ENCODE measurements at places on chromosomes 6 and 20.

- DNase-seq, result no peak
These were observed 25.4 kb downstream of the ANKEF1 start for GRCh38 chr20:10060226-10060625.

DNA sequence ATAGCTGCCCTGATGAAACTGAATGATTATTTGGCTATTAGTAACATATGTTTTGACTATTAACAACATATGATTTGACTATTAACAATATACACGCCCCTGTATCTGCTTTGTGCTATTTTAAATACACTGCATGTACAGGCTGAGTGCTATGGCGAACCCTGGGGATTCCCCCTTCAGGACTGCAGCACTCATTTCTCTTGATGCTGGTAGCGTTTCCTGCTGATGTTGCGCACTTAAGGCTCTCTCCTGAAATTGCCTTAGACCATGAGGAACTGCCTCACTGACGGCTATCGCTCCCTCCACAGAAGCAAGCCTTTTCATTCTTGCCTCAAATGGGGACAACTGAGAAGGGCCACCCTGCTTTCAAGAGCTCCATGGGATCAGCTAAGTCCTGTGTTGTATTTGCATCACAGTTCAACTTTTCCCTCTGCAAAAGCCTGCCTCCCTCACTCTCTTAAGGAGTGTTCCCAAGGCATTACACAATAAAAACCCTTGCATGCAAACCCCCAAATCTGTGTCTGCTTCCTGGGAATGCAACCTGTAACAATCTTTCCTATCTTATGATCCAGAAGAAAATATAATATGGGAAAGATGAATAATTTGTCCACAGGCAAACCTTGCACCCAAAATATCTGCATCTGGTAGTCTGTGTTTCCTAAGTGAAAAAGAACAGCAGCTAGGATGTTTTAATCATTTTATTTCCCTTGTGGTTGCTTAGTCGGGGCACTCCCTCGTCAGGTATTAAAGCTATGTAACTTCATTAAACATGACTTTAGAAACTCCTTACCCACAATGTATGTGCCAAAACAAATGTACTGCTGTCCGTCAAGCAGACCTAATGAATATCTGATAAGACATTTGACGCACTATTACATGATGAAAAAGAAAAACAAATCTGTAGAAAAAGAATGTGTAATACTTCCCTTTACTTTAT is 456.4 kb downstream of the COL12A1 start:
- DNase-seq, result no peak

GRCh38 chr6:151290877-151291721 is 51.3 kb downstream of the AKAP12 start:
- DNase-seq, result peak; percentile 53

- DNase-seq, result no peak
These were observed 208.0 kb upstream of the TAB2 start for GRCh38 chr6:149109397-149110070.

DNA sequence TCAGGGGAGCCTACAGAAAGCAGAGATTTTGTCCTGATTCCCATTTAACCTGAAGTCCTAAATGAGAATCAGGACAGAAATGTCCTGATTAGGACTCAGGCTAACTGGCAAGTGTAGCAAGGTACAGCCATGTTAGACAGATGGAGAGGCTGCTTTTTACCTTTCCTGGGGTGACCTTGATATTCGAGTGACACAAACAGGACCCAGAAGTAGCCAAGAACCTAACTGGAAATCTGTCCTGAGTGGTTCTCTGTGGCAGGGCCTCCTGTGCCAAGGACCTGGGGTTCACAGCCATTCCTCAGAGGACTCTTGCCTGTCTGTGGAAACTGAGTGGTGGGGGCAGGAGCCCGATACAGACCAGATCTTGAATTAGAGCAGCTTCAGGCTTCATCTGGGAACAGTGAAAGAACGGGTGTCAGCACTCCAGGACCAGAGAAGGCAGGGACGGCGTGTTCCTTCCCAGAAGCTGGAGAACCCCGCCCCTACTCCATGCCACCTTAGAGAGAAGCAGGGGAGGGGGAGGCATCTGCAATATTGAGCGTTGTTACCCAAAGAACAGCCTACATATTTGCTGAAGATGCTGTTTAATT is 4.3 kb upstream of the FUCA2 start:
- no peak for DNase-seq

GRCh38 chr20:41133709-41134361 is 3.5 kb upstream of the PLCG1 start:
- DNase-seq, result no peak

GRCh38 chr6:99002831-99003230 is 55.1 kb upstream of the FBXL4 start:
- DNase-seq, result no peak

DNA sequence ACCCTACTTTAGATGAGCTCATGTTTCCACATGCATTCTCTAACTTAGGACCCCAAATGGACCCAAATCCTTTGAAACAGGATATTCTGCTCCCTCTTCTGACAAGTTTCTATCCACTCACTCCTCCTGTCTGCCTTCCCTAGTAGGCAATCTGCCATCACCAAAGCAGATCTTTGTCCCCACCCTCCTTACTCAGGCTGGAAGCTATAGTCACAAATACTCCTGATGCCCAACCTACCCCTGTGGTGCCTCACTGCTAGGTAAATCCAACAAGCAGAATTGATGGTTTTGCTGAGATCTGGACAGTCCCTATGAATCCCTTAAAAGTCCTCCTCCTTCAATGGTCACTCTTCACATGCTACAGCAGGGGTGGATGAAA is 21.7 kb downstream of the ELOVL5 start:
- DNase-seq, result no peak

GRCh38 chr20:48285656-48286055 is 500.4 kb upstream of the SULF2 start:
- no peak for DNase-seq

- no peak for DNase-seq
These were observed 6.8 kb upstream of the TFAP2D start for GRCh38 chr6:50706575-50706974.

DNA sequence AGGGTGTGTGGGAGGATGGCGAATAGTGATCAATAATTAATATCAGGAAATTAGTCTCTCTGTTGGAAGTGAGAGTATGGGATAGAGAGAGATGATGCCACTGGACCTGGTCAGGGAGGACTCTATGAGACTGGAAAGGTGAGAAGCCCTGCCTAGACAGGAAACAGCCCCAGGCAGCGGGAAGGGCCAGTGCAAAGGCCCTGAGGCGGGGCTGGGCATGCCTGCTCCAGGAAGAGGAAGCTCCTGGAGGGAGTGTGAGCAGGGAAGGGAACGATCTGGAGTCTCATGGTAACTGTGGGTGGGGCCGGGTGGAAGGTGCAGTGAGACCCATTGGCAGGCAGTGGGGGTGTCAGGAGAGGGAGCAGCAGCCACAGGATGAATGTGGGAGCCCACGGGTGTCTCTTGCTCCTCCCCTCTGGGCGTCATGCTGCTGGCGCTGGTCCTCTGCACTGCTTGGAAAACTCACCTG is 1.8 kb upstream of the CST3 start:
- DNase-seq, result no peak

DNA sequence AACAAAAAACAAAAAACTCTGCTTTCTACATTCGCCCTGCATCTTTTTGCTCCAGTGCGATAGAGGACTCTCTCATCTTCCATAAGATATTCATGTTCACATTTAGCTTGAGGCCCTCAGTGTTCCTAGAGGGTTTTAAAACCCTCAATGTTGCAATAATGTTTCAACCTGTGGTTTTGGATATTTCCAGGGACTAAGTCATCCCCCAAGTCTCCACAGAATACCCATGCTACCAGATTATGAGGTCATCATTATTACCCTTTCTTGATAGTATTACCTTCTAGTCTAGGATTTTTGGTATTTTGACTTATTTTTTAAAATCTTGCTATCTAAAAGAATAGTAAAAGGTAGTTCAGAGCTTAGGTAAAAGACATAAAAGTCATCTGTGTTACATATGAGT is 480.5 kb upstream of the ID4 start:
- peak; percentile 8 for DNase-seq

DNA sequence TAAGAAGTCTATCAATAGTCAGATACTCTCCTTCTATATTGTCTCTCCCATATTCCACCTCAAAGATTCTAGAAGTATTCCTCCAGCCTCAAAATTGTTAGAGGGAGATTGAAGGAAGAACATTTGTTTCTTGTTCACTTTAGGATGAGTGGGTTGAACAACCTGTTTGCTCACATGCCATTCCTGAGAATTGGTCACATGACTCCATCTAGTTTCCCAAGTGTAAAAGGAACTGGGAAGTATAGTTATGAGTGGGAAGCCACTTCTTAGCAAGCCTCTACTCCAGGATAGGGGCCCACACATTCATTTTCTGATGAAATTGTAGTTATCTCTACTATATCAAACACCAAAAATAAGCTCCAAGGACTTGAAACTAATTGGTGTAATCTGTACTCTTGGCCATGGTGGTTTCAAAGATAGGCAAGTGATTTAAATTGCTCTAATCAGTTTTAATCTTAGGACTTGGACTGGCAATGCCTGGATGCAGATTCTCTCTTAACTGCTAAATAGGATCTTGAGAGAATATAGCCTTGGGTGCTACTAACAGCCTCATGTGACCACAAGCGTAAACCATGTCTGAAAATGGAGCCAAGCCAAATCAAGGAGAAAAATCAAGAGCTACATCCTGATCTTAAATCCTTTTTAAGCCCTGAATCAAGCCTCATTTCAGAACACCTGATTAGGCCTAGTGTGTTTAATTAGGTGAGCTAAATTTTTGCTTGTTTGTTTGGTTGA is 758.7 kb upstream of the MAN1A1 start:
- DNase-seq, result no peak

GRCh38 chr6:28446818-28447511 is 3.7 kb upstream of the ZSCAN23 start:
- DNase-seq, result no peak

- DNase-seq, result no peak
These were observed 21.1 kb downstream of the ENPP1 start for GRCh38 chr6:131828951-131829350.

GRCh38 chr20:17614176-17614811 is 44.4 kb downstream of the DSTN start:
- DNase-seq, result no peak

DNA sequence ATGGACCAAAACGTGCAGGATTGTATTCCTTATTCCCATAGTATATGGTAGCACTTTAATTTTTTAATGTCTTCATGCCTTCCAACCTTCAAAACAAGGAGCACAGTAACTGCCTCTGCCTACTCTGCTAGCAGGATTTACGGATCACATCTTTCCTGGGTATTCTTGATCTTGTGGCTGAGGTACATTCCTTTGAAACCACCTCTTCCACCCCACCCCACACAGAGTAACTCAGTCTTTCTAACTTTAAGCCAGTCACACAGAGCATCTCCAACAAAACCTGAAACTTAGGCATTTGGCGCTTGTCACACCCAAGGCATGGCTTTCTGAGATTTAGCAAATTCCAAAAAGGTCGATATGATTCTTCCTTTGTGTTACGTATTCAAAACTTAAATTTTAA is 2.3 kb upstream of the ID4 start:
- DNase-seq, result no peak

DNA sequence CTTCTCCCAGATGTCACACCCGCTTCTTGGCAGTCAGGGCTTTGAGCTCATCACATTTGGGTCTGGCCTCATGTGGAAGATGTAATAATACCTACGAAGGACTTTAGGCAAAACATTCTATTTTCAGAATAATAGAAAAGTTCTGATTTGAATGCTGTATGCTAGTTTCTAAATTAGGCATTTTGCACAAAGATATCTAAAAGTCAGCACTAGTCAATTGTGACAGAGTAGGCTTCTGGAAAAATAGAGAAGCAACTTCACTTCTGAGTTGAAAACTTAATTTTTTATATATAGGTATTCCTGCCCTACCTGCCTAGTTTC is 38.3 kb upstream of the CD2AP start:
- no peak for DNase-seq

DNA sequence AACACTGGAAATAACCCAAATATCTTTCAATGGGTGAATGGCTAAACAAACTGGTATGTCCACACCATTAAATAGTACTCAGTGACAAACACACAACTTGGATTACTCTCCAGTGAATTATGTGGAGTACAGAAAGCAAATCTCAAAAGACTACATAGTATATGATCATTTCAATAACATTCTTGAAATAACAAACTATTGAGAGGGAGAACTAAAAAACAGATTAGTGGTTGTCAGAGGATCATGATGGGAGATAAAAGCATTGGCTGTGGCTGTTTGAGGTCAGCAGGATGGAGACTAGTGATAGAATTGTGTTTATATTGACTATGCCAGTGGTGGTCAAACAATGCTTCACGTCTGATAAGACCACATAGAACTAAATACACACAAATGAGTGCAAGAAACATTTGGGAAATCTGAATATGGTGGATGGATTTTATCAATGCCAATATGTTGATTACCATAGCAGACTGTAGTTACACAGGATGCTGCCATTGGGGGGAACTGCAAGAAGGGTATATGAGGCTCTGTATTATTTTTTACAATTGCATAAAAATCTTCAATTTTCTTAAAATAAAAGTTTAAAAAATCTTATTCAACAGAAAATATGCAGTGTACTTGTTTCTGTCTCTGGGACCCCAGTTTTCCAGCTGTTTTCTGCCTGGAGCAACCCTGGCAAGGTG is 242.0 kb downstream of the TBXT start:
- DNase-seq, result no peak

- no peak for DNase-seq
These were observed 406.9 kb upstream of the CDH4 start for GRCh38 chr20:60845146-60845545.

GRCh38 chr6:43992783-43993644 is 134.2 kb downstream of the MRPL14 start:
- no peak for DNase-seq

DNA sequence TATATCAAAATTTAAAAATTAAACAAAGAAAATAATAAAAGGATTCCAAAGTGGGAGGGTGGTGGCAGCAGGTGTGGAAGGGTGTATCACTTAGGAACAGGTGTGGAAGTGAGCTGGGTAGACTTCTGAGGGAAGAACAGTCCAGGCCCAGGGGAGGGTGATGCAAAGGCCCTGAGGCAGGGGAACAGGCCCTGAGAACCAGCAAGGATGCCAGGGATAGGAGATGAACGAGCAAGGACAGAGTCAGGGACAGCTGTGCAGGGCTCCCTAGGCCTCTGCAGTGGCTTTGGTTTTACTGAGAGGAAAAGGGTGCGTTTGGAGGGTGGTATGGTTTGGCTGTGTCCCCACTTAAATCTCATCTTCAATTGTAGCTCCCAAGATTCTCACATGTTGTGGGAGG is 9.4 kb upstream of the RAET1E start:
- DNase-seq, result no peak

DNA sequence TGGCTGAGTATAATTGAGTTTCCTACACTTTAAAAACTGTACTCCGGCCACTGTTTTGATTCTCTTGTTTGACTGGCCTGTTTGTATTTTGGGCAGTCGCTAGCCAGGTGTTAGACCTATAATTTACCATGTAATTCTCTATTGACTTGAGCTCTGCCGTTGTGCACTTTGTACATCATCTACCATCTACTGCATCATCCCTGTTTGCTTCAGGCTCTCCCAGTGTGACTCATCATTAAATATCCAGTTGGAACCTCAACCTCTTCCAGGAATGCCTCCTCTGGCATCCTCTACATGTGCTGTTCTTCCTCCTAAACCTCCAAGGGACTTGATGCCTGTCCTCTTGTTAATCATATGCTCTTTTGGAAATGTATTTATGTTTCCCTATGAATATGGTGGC is 72.3 kb downstream of the FARS2 start:
- peak; percentile 16 for DNase-seq

Measured in astrocyte of the cerebellum (primary cell).